ENCODE measurements at places on chromosomes 6 and 20. TPM values are rescaled to one million over a fixed set of nuclear protein-coding genes. Genes with fewer than 3 reads are reported as not detected.

The ELOVL2 gene
- 0.29 TPM for total RNA-seq

GRCh38 chr20:47740121-47740861, 45.0 kb downstream of the SULF2 start:
- DNase-seq = no peak

The SOX18 gene
- under 0.01 TPM for total RNA-seq

The AAR2 gene
- 29.0 TPM for total RNA-seq

- no peak for DNase-seq
These were observed 370.1 kb downstream of the BTBD9 start for GRCh38 chr6:38269461-38270172.

The CLPSL2 gene
- not detected for total RNA-seq

The FAM83C gene
- total RNA-seq = not detected

The PPP1R3G gene
- 3.3 TPM for total RNA-seq

GRCh38 chr6:148955441-148955840, 208.6 kb downstream of the UST start:
- DNase-seq = no peak

DNA sequence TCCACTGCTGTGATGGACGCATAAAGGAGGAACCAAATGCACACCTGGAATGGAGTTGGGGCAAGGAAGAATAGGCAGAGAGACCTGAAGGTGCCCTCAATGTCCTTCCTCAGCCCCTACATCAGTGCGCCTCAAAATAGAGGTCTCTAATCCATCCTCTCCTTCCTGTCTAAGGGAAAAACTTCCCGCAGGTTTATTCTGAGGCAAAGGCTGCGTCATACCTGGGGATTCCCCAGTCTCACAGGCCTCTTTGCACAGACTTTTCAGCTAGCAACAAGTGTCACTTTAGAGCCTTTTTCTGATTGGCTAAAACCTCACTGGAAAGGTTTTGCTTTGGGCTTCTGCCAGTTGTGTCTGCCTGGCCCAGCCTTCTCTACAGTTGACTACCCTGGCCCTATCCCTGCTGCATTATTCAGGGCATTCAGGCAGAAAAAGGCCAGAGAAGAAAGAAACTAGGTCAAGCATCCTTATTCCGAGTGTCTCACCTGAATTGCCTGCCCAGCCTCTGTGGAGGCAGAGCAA, 1.8 kb upstream of the HLA-DQB1 start:
- peak; percentile 32 for DNase-seq

The EEF1A2 gene
- not detected for total RNA-seq

GRCh38 chr6:72553531-72554511, 68.0 kb upstream of the KCNQ5 start:
- DNase-seq = peak; percentile 30

GRCh38 chr6:11358904-11359830, 126.7 kb upstream of the NEDD9 start:
- DNase-seq = peak; percentile 75

GRCh38 chr20:37475252-37475651, 45.8 kb upstream of the NNAT start:
- no peak for DNase-seq

- peak; percentile 53 for DNase-seq
These were observed 3.0 kb upstream of the ARID1B start for GRCh38 chr6:156773935-156774852.

DNA sequence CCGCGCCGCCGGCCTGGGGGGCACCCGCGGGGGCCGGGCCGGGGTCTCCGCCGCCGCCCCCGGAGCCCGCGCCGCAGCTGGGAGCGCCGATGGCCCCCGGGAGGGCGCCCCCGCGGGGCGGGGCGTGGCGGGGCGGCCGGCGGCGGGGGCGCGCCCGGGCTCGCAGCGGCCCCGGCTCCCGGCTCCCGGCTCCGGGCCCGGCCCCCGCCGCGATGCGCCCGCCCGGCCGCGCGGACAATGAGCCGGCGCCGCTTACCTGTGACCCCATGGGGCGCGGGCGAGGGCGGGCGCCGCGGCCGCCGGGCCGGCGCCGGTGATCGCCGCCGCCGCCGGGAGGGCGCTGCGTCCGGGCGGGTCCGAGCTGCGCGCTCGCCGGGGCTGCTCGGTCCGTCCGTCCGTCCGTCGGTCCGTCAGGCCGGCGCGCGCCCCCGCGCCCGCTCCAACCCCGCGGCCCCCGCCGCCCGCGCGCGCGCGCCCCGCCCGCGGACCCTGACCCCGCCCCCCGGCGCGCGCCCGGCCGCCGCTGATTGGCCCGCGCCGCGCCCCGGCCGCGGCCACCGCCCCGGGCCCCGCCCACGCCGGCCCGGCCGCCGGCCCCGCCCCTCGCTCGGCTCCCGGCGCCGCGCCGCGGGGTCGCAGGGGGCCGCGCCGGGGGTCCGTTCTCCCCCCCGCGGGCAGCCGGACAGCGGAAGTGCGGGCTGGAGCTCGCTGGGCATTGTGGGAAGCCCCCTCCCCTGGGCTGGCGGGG, at the start of gene ZBTB46:
Gene ZBTB46, minus strand, starts transcription at position 424 of the 748 bp plus-strand sequence. CDS start 40,507 bp downstream, outside the sequence.
- DNase-seq = peak; percentile 99

The FOXS1 gene
- 0.36 TPM for total RNA-seq

The PACRG gene
- 1.4 TPM for total RNA-seq

- DNase-seq = peak; percentile 93
These were observed 2.9 kb downstream of the LAMA5 start for GRCh38 chr20:62363920-62364851.

The PRICKLE4 gene
- not detected for total RNA-seq

- DNase-seq = no peak
These were observed 58.1 kb upstream of the KIF13A start for GRCh38 chr6:18045507-18045906.

Measured in osteoblast (primary cell).